Natural killer cell (primary cell): ENCODE measurements at places on chromosomes 4 and X. TPM values are rescaled to one million over a fixed set of nuclear protein-coding genes. Genes with fewer than 3 reads are reported as not detected.

The RHOXF1 gene
- 1.4 TPM for total RNA-seq

The FRG2 gene
- not detected for total RNA-seq

The SPANXD gene
- not detected for total RNA-seq

The DMP1 gene
- total RNA-seq = not detected

The PNMA6A gene
- 0.12 TPM for total RNA-seq

The MAGEB2 gene
- not detected for total RNA-seq

The MAOB gene
- 0.26 TPM for total RNA-seq

The TCP11X2 gene
- total RNA-seq = not detected

The HELT gene
- total RNA-seq = not detected

The FREM3 gene
- total RNA-seq = not detected

The RTL3 gene
- total RNA-seq = not detected

The GC gene
- total RNA-seq = not detected

The VEGFC gene
- not detected for total RNA-seq

The TENM3 gene
- not detected for total RNA-seq

The KLF8 gene
- 11.9 TPM for total RNA-seq

The MAGEA1 gene
- total RNA-seq = not detected

The MAP3K15 gene
- not detected for total RNA-seq

The AKAP14 gene
- total RNA-seq = not detected

The BEND2 gene
- 0.16 TPM for total RNA-seq

The TBC1D1 gene
- total RNA-seq = 68.5 TPM

The CT83 gene
- total RNA-seq = not detected

The TCEAL2 gene
- not detected for total RNA-seq

The PCSK1N gene
- 0.35 TPM for total RNA-seq

The C4orf36 gene
- not detected for total RNA-seq

The NAP1L5 gene
- 11.4 TPM for total RNA-seq

The COL4A6 gene
- total RNA-seq = not detected

The CXCL3 gene
- total RNA-seq = 1.1 TPM

The PDLIM3 gene
- total RNA-seq = not detected

The SPANXN1 gene
- total RNA-seq = not detected

The TMEM144 gene
- total RNA-seq = not detected

The MSANTD1 gene
- total RNA-seq = 1.8 TPM

The FOXP3 gene
- total RNA-seq = 0.20 TPM

The MAGEE1 gene
- total RNA-seq = 11.8 TPM

The WDFY3 gene
- 7.2 TPM for total RNA-seq
